ENCODE measurements at places on chromosomes 1 and 21.

- DNase-seq, result no peak
Observed at GRCh38 chr1:209787551-209787950, 3.2 kb upstream of the C1orf74 start.

DNA sequence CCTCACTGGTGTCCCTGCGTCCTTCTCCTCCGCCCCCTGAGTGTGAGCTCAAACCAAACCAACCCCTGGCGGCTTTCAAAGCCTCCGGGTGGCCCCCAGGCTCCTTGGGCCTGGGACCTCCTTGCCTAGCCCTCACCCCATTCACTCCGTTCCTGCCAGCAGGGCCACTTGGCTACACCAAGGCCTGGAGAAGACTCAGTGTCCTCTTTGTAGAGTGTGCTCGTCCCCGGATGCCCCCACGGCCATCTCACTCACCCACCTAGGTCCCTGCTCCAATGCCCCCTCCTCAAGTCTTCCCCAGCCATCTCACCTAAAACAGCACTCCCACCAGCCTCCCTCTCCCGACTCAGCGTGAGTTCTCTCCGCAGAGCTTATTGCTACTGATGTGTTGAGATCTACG is 7.2 kb upstream of the CCDC27 start:
- no peak for DNase-seq

GRCh38 chr1:101165954-101166353 is 70.9 kb upstream of the S1PR1 start:
- DNase-seq, result no peak

DNA sequence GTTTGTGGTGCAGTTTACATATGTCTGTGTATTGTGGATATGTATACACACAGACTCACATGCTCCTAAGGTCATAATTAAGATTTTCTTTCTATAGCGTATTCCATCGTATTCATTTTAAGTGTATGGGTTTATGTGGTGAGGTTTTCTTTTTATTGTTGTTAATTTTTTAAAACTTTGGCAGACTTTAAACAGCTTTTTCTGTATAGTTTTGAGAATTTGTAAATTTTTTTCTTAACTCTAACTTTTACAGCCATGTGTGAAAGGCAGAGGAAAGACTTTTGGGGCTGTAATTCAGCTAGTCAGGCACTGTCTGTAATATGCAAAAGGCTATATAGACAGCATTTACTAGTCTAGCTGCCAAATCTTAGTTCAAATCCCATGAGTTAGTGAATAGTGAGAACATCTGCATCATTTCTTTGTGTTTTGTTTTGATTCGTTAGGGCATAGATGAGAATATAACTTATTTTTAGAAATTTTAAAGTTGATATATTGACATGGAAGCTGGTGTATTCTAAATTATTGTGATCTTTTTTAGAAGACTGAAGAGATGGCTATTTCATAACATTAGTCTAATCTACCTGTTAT is 2.3 kb downstream of the MAGI3 start:
- no peak for DNase-seq

GRCh38 chr1:188325211-188325610 is 1496.5 kb downstream of the PLA2G4A start:
- no peak for DNase-seq

DNA sequence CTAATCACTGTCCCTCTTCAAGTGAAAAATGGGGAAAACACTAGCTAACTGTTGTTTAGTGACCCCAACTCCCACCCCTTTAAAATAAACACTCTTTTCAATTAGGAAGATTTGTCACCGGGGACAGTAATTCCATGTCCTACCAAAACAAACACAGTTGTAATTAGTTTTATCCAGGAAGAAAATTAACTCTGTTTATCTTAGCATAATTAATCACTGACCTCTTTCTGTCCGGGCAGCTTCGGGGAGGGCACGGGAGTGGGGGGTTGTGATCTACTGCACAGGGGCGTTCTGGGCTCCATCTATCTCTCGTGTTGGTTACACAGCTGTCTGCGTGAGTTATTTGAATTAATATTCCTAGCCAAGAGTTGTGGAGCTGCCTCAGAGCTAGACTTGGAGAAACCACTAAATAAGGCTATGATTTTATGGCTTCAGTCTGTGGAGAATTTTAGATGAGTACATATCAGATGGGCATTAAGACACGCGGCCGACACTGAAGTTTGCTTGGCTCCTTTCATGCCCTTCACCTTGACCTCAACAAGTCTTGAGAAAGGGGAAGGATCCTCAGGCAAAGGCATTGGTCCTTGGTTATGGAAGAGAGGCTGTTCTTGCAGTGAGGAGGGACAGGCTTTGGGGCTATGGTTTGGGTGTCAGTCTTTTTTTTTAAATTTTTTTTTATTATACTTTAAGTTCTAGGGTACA is 102.0 kb upstream of the TRABD2B start:
- DNase-seq, result no peak

- no peak for DNase-seq
Observed at GRCh38 chr1:246187834-246188372, 319.2 kb downstream of the SMYD3 start.

DNA sequence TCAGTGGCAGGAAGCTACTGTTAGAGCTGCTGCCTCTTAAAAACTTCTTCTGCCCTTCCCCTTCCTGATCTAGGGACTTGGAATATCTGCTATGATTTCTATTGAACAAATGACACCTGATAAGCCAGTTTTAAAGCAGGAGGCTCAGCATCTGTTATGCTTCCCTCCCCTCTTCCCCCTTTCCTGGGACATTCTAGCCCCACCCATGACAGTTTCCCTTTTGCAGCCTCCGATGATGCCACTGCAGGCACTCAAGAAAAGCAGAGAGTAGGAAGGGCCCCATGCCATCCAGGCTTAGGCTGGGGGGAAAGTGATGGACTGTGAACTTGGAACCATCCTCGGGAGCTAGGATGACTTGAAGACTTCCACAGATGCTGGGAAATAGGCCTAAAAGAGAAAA is 15.1 kb upstream of the EPB41 start:
- DNase-seq, result no peak

DNA sequence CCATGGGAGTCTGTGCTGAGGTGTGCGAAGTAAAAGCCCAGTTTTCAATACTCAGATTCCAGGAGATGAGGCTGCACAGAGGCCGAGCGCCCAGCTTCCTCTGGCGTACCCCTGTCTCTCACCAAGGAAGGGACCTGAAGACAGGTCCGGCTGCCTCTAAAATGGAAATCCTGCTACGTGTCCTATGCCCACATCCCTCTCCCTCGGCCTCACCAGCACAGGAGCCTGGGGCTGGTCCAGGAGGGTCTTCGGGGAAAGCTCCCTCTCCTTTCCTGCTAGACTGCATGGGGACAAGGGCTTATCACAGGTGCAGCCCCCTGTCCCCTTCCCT is 392 bp downstream of the MRPL55 start:
- DNase-seq, result no peak

DNA sequence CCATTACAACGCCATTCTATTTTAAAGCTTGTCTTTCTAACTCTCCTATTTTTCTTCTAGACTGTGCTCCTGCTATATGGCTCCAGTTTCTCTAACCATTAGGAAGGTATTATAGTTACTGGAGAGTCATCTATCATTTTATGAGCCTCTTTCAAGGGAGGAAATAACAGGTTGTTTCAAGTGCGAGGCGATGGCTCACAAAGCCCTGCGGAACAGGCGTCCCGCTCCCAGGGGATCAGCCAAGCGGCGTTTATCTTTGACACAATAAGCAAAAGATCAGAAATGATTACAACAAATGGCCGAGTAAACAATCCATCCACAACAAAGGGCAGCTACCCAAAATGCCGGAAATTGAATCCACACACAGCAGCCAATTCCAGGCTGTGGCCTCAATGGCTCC is 249.5 kb upstream of the POU3F1 start:
- DNase-seq, result no peak

- DNase-seq, result no peak
Observed at GRCh38 chr21:42980312-42981213, 6.2 kb downstream of the PKNOX1 start.

DNA sequence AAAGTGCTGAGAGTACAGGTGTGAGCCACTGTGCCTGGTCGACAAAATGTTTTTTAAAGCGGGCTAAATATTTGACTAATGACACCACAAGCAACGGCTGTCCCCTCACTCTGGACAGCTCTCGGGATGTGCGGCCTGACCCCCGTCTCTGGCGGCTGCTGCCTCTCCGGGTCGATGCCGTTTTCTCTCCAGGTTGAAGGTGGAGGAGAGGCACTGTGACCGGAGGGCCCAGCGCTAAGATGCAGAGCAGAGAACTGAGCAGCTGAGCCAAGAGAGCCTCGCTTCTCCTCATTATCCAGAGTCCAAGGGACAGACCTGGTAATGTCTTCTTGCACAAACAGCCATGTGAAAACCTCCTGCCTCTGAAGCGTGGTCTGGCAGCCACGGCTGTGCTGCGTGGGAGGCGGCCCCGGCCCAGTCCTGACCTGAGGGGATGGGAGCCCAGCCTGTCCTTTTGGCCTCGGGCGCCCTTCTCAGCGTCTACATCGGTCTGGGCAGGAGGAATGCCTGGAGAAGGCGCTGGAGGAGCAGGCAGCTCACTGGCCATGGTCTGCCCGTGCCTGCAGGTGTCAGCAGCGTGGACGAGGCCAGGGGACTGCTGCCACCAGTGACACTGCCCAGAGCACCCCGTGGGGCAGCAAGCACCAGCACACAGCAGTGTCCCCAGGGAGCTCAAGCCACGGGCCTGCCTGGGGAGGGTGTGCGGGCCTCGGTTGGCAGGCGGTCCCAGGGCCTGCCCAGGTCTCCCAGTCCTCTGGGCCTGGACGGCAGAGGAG is 10.3 kb downstream of the MORN1 start:
- no peak for DNase-seq

- no peak for DNase-seq
Observed at GRCh38 chr1:162018418-162018817, 5.3 kb downstream of the OLFML2B start.

GRCh38 chr1:150127464-150127863 is 22.3 kb upstream of the PLEKHO1 start:
- no peak for DNase-seq

GRCh38 chr1:50458507-50458906 is 35.3 kb upstream of the DMRTA2 start:
- no peak for DNase-seq

DNA sequence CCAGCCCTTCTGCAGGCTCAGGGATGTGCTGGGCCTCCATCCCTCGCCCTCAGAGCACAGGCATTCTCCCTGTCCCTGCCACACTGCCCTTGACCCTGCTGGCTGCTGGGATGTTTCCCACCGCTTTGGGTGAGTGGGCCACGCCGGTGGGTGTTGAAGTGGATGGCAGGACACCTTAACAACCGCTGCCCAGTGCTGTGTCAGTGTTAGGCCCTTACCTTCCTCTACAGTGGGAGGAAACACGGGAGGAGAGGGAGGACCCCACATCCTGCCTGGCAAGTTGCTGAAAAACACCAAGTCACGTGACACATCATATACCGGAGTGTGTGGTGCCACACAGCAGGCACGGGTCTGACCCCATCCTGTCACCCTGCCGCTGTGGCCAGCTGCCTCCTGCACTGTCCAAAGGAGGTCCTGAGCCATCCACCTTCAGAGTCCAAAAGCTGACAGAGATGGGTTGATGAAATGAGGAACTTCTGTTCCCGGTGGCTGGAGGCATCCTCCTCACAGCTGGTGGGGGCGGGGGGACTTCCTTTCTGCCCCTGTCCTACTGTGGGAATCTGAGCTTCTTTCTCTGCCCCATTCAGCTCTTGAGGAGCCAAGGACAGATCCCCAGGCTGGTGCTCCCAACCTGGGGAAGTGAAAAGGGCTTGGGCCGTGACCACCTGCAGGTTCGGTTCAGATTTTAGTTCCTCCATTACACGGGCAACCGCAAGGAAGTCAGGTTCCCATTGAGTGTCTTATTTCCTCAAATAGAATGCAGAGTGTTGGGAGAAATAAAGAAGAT is 3.2 kb upstream of the THEMIS2 start:
- peak; percentile 28 for DNase-seq

DNA sequence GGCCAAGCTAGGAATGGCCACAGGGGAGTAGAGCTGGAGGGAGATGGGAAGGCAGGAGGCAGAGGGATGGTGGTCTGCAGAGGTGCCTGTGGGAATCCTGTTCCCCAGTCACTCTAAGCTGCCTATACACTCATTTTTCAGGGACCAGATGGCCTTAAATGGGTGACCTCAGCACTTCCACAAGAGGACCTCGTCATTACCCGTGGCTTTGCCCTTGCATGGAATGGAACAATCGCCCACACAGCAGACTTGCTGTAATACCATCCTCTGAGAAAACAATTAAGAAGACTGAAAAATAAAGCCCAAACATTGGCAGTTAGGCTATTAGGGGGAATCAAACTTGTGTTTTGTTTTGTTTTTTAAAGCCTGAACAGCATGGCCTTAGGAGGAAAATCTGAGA is 12.9 kb upstream of the TNN start:
- no peak for DNase-seq

DNA sequence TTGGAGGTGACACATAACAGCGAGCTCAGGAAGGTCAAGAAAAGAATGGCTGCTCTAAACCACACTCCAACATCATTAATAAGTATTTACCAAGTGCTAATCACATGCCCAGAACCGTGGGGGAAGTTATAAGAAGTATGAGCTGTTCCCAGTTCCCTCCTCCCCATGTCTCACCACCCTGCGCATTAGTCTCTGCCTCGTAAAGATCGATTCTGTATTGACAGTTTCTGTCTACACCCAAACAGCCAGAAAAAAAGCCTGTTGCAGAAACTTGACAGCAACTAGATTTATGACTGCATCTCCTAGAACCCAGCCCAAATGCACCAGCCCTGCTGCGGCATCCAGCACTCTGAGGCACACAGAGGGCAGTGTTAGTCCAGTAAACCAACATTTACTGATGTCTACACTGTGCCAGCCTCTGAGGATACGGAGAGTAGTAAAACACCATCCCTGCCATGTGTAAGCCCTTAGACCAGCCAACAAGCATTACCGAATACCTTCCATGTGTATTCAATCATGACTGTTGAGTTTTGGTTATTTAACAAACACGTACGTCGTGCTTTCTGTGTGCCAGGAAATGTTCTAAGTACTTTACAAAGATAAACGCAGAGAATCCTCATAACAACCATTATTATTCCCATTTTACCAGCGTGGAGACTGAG is 63.6 kb upstream of the ZBTB40 start:
- DNase-seq, result no peak

- peak; percentile 39 for DNase-seq
Observed at GRCh38 chr1:225911191-225912130, 12.6 kb downstream of the PYCR2 start.

DNA sequence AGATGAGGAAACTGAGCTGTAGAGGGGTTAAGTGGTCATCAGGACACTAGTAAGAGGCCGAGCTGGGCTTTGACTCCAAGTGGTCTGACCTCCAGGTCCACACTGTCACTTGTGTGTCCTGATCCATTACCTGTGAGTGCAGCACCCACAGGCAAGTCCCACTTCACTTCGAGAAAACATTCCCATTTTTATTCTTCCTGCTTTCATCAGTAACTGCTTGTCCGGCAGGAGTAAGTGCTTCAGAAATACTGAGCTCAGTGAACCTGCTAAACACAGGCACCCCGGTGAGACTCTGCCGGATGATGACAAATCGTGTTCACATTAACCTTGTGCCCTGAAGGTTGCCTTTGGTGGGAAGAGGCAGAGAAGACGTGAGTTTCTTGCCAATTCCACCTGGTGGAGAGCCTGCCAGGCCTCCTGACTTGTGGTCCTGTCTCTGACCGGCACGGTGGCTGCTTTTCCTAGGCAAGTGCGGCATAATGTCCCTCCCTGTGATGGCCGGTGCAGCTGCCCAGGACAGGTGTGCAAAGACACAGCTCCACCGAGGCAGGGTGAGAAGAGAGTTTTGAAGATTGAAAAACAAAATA is 29.4 kb downstream of the ZBTB18 start:
- no peak for DNase-seq

- no peak for DNase-seq
Observed at GRCh38 chr1:119799599-119800177, 11.6 kb downstream of the REG4 start.

GRCh38 chr1:183039985-183040447 is 16.8 kb downstream of the LAMC1 start:
- DNase-seq, result no peak

GRCh38 chr1:40844887-40845878 is 17.0 kb downstream of the CITED4 start:
- DNase-seq, result no peak

Data from stimulated activated naive B cell treated with anti-CD40 and anti-IgM and Interleukin-4, amounts not matched to agents 10 μg/mL and 1 μg/mL and 100 μg/mL, for 72 hours (primary cell).